ENCODE measurements at places on chromosomes 1 and 21.

DNA sequence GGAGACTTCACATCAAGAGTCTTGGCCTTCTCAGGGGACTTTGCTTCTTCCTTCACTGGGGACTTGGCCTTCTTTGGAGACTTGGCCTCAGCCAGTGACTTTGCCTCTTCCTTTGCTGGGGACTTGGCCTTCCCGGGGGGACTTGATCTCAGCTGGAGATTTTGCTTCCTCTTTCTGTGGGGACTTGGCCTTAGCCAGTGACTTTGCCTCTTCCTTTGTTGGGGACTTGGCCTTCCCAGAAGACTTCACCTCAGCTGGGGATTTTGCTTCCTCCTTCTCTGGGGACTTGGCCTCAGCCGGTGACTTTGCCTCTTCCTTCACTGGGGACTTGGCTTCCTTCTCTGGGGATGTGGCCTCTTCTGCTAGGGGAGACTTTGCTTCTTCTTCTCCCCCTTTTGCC lies 13.5 kb upstream of the CD2 start:
- DNase-seq = peak; percentile 66

DNA sequence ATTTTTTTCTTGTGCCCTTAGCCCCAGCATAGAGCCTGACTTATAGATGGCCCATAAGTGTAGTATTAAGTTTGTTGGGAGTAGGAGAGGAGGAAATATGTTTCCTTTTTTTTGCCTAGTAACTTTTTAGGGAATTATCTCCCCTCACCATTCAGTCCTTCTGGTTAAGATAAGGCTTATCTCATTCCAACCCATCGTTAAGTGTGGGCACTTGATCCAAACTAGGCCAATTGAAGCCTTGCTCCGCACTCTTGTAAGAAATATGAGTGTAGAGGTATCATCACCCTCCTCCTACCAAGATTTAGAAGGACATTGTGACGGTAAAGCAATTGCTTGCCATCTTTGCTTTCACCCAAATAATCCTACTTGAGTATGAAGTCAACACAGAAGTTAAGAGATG lies 8.8 kb upstream of the FGGY start:
- DNase-seq = no peak

DNA sequence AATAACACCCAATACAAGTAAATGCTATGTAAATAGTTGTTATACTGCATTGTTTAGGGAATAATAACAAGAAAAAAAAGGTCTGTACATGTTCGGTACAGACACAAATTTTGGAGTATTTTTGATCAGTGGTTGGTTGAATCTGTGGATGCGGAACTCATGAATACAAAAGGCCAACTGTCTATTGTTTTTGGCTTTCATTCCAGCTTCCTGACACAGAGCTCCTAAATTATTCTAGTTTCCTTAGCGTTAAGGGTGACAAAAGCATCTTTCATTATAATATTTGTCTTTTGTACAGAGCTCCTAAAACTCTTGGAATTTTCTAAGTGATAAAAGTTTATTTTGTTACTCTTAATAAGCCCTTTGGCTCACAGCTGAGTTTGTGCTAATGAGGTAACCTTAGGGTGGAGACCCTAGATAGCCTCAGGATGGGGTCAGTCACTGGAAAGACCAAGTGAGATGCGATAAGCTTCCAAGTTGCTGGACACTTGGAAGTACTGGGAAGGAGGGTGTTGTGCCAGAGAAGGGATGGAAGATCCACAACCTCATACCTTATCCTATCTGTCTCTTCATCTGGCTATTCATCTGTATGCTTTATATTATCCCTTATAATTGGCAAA lies 57.4 kb upstream of the PRRC2C start:
- DNase-seq = no peak

GRCh38 chr1:179107706-179108629 lies 26.1 kb downstream of the TOR3A start:
- no peak for DNase-seq

DNA sequence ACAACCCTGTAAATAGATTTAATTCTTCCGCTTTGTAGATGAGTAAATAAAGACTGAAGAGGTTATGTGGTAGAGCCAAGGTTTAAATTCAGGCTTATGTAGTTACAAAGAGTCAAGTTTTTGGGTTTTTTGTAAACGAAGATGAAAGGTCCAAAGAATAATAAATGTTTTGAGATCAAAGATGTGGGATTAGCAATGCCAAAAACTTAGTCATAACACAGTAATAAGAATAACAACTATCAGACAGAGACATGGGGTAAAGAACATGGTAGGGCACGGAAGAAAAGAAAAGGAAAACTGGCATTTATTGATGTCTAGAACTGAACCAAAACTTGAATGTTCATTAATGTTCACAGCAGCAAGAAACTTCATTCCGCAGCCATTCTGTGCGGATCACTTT lies 42.9 kb downstream of the EXTL2 start:
- no peak for DNase-seq

DNA sequence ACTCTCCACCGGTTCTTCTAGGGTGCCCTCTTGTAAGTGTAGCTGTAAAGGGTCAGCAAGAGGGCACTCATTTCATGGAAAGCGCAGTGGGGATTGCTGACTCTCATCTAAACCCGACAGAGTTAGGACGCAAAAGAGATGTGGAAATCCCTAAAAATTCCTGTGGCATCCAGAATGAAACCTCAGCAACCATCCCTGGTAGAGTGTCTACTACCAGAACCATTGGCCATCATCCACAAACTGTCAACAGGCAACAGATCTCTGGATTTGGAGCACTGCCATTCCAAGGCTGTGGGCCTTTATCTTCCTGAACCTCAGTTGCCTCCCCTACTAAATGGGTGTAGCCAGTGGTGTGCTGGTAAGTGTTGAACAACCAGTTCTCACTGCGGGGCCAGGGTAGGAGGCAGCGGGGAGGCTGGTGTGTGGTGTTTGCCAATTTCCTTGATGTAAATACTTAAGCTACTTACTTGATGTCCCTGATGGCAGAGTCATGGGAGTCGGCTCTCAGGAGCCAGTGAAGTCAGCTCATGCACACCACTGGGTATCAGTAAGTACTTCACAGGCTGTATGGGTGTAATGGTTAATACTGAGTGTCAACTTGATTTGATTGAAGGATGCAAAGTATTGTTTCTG lies 195.8 kb downstream of the KAZN start:
- DNase-seq = no peak

- DNase-seq = no peak
Observed at GRCh38 chr1:20389571-20389970, 96.4 kb downstream of the CAMK2N1 start.

DNA sequence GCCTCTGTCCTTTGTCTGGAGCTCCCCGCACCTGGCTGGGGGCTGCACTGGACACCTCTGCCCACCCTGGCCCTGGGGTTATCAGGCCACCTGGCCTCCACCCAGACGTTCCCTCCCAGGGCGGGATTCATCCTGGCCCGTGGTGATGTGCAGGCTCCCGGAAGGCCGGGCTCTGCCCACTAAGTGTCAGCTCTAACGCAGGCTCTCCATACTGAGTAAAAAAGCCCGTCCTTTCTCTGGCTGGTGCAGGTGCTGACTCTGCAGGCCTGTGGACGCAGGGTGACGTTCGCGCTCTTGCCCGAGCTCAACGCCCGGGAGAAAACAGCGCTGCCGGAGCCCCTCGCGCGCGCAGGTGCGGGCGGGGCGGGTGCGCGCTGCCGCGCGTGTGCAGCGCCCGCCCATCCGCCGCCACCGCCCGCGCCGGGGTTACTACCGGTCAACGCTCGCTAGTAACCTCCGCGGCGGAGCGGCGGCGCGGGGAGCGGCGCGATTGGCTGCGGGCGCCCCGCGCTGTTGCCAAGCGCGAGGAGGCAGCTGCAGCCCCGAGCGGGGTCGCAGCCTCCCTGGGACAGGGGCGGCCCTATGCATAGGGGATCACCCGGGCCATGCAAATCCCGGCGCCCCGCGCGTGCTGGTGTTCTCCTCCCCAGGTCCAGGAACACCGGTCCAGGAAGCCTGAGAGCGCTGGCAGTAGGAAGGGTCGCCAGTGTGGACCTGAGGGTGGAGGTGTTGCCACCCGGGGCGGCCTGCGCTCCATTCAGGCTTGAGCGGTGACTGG lies 15.7 kb downstream of the ABCG1 start:
- DNase-seq = peak; percentile 80

GRCh38 chr1:33387625-33388024 lies 43.3 kb downstream of the PHC2 start:
- DNase-seq = peak; percentile 31

- DNase-seq = peak; percentile 69
Observed at GRCh38 chr1:119611701-119612113, 36.4 kb downstream of the ZNF697 start.

GRCh38 chr1:25993197-25993951 lies 4.5 kb downstream of the PAFAH2 start:
- no peak for DNase-seq

- no peak for DNase-seq
Observed at GRCh38 chr21:46121286-46122221, 23.6 kb downstream of the COL6A2 start.

DNA sequence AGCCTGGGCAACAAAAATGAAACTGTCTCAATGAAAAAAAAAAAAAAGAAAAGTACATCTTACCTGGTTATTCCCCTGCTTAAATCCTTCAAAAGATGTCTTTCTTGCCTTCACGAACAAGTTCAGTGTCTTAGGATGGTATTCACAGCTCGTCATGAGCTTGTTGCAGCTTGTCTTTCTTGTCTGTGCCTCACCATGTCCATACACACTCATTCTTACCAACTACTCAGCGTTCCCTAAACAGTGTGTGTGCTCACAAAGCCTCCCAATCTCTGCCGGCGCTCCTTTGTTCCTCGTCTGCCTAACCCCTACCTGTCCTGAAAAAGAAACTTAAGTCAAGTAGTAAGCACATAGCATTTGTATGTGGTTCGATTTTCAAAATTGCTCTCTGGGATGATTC lies 31.1 kb downstream of the UBE4B start:
- no peak for DNase-seq

GRCh38 chr1:192998536-192998935 lies 60.6 kb downstream of the UCHL5 start:
- peak; percentile 16 for DNase-seq

GRCh38 chr1:47792779-47793178 lies 204.4 kb downstream of the TRABD2B start:
- no peak for DNase-seq

DNA sequence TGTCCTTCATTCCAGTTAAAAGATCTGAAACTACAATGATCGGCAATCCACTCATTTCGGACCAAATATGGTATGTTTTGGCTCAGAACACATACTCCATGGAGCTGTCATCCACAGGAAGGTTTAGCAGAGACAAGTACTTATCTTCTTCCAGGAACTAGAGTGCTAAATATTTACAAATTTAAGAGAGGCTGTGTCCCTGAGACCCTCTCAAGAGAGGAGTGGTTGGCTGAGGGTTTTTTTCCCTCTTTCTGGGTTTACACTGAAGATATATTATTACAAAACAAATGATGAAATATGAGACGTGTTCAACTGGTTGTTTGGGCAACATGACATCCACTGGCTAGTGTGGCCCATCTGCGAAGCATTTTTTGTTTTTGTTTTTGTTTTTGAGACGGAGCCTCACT lies 25.9 kb upstream of the NID1 start:
- no peak for DNase-seq

- no peak for DNase-seq
Observed at GRCh38 chr1:3548895-3549294, 62.4 kb downstream of the MEGF6 start.

GRCh38 chr1:118716775-118717174 lies 271.4 kb downstream of the TBX15 start:
- DNase-seq = no peak

- DNase-seq = no peak
Observed at GRCh38 chr1:168696125-168696760, 32.8 kb downstream of the DPT start.

DNA sequence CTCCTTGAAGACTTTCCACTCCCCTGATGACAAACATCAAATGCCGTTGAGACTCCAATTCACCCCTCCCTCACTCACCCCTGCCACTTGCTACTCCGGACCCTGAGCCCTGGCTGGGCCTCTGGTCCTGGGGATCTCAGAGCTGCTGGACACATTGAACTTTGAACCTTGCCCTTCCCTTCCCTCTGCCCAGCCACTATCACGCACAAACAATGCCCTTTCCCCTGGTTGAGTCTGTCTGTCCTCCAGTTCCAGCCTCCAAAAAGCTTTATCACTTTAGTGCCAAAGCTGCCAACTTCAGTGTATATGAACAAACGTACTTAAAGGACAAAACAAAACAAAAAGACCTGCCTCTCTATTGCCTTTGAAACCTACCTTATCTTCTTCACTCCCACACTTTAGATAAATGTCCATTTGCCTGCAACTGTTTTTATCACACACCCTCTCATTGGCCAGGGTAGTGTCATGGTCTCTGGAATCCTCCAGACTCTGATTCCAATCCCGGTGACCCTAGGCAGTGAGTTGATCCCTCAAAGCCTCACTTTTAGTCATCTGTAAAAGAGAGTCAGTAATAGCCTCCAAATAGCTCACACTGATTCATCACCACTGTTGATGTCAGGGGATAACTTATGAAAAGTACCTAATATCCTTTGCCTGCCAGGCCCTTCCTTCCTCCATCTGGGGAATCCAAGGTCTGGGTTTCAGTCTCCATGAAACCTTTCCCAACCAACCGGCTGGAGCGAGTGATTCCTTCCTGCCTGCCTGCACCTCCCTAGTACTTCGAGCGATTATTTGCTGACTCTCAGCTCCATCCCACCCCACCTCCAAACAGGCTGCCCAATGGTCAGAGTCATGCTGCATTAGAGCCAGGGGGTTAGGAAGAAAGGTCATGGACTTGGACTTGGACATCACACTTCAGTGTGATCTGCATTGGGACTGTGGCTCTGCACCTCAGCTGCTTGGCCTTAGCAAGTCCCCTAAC lies 15.9 kb upstream of the SPOCD1 start:
- no peak for DNase-seq

DNA sequence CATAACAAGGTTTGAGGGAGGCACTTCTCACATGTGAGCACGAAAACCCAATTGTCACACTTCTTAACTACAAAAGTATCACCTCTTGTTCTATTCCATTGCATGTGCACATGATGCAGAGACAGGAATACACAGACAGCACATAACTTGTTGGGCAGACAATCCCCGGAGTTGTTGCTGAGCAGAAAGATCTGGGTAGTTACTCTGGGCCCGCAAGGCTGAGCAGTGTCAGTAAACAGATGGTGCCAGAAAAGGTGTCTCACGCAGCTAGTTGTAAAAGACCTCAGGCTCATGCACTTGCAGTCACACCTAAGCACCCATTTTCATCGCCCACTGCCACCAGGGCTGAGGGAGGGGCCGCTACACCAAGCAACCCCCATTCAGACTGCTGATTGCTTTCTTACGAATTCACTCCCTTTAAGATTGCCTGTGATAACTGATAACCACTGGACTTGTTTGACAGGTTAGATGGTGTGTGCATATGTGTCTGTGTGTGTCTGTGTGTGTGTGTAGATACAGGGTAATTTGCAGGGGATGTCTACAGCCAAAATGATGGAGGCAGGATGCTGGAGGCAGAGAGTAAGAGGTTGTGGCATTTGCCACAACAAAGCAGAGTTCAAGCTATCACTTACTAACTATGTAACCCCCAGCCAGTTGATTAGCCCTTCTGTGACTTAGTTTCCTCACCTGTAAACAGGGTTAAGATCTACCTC lies 4.2 kb downstream of the LGR6 start:
- no peak for DNase-seq
